ENCODE measurements at places on chromosomes 11 and 22.

DNA sequence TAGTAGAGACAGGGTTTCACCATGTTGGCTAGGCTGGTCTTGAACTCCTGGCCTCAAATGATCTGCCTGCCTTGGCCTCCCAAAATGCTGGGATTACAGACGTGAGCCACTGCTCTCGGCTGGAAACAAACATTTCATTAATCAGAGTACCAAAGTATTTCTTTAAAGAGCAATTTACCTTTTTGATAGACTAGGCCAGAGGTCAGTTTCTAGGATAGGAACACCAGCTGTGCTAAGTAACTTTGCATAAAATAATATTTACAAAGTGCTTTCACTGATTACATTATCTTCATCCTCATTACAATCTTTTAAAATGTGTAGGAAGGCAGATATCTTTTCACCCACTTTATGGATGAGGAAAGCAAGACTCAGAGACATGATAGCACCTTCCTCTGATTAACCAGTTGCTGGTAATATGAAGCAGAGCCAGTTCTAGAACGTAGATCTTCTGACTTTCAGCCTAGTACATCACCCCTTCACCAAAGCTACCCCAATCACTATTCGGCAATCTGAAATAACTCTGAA lies 355.2 kb downstream of the SOX6 start:
- DNase-seq: no peak
- H3K27ac ChIP-seq: peak overlapping the region; percentile 25

GRCh38 chr11:24574461-24574860 lies 77.6 kb downstream of the LUZP2 start:
- H3K27me3 ChIP-seq: no peaks in the 10 kb centered on the region
- no peaks in the 10 kb centered on the region for H3K36me3 ChIP-seq
- H3K4me1 ChIP-seq: no peaks in the 10 kb centered on the region
- no peak overlapping the region for H3K27ac ChIP-seq

- no peaks in the 10 kb centered on the region for H3K36me3 ChIP-seq
- H3K27me3 ChIP-seq: no peaks in the 10 kb centered on the region
- H3K4me3 ChIP-seq: peak overlapping the region; percentile 29
- no peaks in the 10 kb centered on the region for H3K4me1 ChIP-seq
- peak overlapping the region; percentile 31 for H3K27ac ChIP-seq
- no peak for DNase-seq
Measured at GRCh38 chr11:1574238-1574932, 2.3 kb upstream of the DUSP8 start.

- DNase-seq: no peak
- no peaks in the 10 kb centered on the region for H3K36me3 ChIP-seq
- no peak overlapping the region for H3K4me3 ChIP-seq
- no peak overlapping the region for H3K27ac ChIP-seq
- H3K27me3 ChIP-seq: no peaks in the 10 kb centered on the region
Measured at GRCh38 chr11:7450836-7451235, 34.5 kb upstream of the OLFML1 start.

- no peaks in the 10 kb centered on the region for H3K36me3 ChIP-seq
- no peak overlapping the region for H3K4me3 ChIP-seq
- H3K27me3 ChIP-seq: no peaks in the 10 kb centered on the region
- no peak for DNase-seq
Measured at GRCh38 chr11:114773541-114774338, 95.4 kb downstream of the NXPE2 start.

DNA sequence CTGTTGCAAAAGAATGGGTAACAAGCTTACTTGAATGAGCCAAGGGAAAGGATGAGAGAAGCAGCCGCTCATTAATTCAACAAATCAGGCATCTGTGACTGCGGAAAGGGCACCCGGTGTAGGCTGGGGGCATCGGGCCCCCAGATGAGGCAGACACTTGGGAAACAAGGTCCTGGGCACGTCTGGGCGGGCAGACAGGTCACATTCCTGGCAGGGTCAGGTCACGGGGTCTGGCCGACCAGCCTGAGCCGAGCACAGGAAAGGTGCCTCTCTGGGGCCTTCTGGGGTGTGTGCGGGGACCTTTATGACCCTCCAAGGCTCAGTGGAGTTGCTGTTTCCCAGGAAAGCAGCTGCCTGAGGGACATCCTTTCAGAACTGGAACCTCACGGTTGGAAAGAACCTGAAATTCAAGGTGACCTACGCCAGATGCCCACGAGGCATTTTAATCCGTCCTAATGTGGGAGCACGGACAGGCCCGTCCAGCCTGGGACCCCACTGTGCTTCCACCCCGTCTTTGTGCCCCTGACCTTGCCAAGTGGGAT lies 57.1 kb downstream of the ST14 start:
- no peaks in the 10 kb centered on the region for H3K27me3 ChIP-seq
- DNase-seq: no peak
- H3K4me1 ChIP-seq: no peaks in the 10 kb centered on the region
- H3K27ac ChIP-seq: no peak overlapping the region

GRCh38 chr22:19772673-19773469 lies 12.3 kb downstream of the TBX1 start:
- H3K27me3 ChIP-seq: peaks cover 7% of the 10 kb centered on the region
- H3K27ac ChIP-seq: no peak overlapping the region
- DNase-seq: no peak

DNA sequence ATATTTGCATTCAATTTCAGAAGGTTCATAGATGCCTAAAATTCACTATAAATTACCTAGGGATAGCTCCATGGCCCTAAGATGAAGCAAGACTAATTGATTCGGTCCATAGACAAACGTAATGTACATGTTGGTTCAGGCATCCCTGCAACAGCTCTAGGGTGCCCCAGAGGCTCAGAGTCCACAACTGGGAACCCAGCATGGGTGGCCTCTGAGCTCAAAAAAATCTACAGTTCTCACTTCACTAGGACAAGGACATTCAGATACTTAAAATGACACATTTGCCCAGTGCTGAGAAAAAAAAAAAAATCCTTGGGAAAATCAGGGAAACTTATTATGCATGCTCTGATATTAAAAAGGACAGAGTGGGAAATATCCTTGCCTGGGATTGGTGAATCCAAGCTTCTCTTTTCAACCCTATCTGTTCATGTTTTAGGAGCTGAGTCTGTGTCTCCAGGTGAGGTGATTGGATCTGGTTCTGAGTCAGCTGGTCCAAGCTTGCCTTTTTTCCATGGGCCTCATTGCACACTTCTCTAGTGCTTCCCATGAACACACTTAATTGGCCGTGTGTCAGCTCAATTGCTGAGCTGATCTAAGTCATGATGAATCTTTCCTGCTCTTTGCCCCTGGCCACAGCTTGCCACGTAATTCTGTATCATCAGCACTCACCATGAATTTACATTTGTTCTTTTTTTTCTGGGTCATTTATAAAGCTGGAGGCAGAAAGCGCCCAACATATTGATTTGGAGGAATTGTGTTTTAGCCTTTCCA lies 116.3 kb upstream of the RCN1 start:
- H3K27ac ChIP-seq: no peak overlapping the region
- no peak for DNase-seq
- H3K4me1 ChIP-seq: no peaks in the 10 kb centered on the region
- no peaks in the 10 kb centered on the region for H3K36me3 ChIP-seq
- H3K27me3 ChIP-seq: no peaks in the 10 kb centered on the region
- H3K4me3 ChIP-seq: no peak overlapping the region

Data from right lobe of liver (tissue), 6 donors.